ENCODE measurements at places on chromosomes 16 and 17. TPM values are rescaled to one million over a fixed set of nuclear protein-coding genes. Genes with fewer than 3 reads are reported as not detected.

CCL17 gene
- polyA plus RNA-seq: not detected

PPY gene
- polyA plus RNA-seq: not detected

FOXN1 gene
- 0.01 TPM for polyA plus RNA-seq

EFCAB5 gene
- 0.03 TPM for polyA plus RNA-seq

GPRC5C gene
- polyA plus RNA-seq: 300 TPM

NPIPB13 gene
- 4.4 TPM for polyA plus RNA-seq

GRB7 gene
- polyA plus RNA-seq: 92.3 TPM

TBC1D3H gene
- polyA plus RNA-seq: not detected

SYT17 gene
- 0.85 TPM for polyA plus RNA-seq

SLC5A10 gene
- 0.05 TPM for polyA plus RNA-seq

SNX20 gene
- not detected for polyA plus RNA-seq

NOTUM gene
- 181 TPM for polyA plus RNA-seq

ZFPM1 gene
- 1.3 TPM for polyA plus RNA-seq

DNA sequence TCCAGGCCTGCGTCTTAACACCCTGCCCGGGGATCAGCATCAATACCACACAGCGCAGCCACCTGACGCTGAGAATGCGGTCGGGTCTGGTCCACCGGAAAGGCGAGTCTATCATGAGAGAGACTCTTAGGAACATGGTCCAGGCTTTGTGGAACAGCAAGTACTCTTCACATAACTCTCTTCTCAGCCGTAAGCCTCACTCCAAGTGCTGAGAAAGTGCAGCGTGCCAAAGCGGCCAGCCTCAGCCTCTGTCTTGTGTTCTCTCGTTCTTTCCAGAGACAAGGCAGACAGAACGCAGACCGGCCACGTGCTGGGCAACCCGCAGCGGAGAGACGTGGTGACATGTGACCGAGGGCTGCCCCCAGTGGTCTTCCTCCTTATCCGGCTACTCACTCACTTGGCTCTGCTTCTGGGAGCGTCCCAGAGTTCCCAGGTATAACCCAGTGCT lies 34.4 kb upstream of the ENDOV start:
- H3K27me3 ChIP-seq: no peaks in the 10 kb centered on the region
- no peak for DNase-seq
- H3K27ac ChIP-seq: no peak overlapping the region

- no peak for DNase-seq
- H3K36me3 ChIP-seq: no peaks in the 10 kb centered on the region
- H3K4me3 ChIP-seq: no peak overlapping the region
- H3K4me1 ChIP-seq: 0 out of 2 replicates have a peak, but pooled peaks cover 2% of the 10 kb centered on the region
These were observed 105.9 kb downstream of the ABCC12 start for GRCh38 chr16:48049847-48050246.

DNA sequence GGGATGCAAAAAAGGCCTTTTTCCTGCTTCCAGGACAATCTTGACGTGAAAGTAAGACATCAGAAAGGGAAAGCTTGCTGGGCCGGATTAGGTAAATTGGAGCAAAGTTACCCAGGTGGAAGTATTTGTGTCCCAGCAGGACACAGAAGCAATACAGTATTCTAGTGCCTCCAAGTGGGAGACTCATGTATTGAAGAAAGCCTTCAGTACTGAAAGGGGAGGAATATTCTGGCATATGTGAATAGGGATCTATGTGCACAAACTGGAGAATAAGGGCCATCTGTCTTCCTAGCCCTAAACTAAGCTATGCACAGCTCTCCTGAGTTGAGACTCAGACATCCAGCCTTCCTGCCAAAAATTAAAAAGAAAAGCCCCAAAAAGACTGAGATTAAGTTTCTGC lies 327.3 kb upstream of the CDH8 start:
- H3K27ac ChIP-seq: no peak overlapping the region
- H3K4me1 ChIP-seq: no peaks in the 10 kb centered on the region
- H3K27me3 ChIP-seq: no peaks in the 10 kb centered on the region
- no peak overlapping the region for H3K4me3 ChIP-seq
- no peak for DNase-seq
- no peaks in the 10 kb centered on the region for H3K36me3 ChIP-seq

DNA sequence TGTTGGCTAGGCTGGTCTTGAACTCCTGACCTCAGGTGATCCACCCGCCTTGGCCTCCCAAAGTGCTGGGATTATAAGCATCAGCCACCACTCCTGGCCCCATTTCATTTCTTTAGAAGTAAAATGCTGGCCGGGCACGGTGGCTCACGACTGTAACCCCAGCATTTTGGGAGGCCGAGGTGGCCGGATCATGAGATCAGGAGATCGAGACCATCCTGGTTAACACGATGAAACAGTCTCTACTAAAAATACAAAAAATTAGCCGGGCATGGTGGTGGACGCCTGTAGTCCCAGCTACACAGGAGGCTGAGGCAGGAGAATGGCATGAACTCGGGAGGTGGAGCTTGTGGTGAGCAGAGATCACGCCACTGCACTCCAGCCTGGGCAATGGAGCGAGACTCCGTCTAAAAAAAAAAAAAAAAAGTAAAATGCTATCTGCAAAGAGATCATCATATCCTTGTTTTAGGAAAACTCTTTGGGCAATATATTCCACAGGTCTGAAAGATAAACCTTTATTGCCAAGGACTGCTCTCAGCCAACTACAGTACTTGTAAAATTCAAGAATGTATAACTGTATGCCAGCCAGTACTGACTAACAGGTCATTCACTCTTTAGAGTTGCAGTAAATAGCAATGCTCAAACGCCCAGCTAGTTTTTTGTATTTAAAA lies 3.8 kb downstream of the GJC1 start:
- H3K4me3 ChIP-seq: no peak overlapping the region
- DNase-seq: no peak
- no peak overlapping the region for H3K27ac ChIP-seq
- peaks cover 21% of the 10 kb centered on the region for H3K4me1 ChIP-seq
- H3K36me3 ChIP-seq: no peaks in the 10 kb centered on the region

- H3K4me1 ChIP-seq: peaks cover 31% of the 10 kb centered on the region
- H3K27me3 ChIP-seq: no peaks in the 10 kb centered on the region
- DNase-seq: no peak
- H3K4me3 ChIP-seq: no peak overlapping the region
- H3K27ac ChIP-seq: no peak overlapping the region
These were observed 18.9 kb upstream of the CYLD start for GRCh38 chr16:50722960-50723359.

GRCh38 chr16:10123141-10123540 lies 59.1 kb downstream of the GRIN2A start:
- no peak overlapping the region for H3K27ac ChIP-seq
- no peaks in the 10 kb centered on the region for H3K27me3 ChIP-seq
- no peaks in the 10 kb centered on the region for H3K36me3 ChIP-seq
- no peaks in the 10 kb centered on the region for H3K4me1 ChIP-seq
- no peak overlapping the region for H3K4me3 ChIP-seq

GRCh38 chr16:886084-886543 lies 84.7 kb downstream of the LMF1 start:
- H3K4me3 ChIP-seq: no peak overlapping the region
- H3K4me1 ChIP-seq: no peaks in the 10 kb centered on the region
- H3K27ac ChIP-seq: no peak overlapping the region
- no peaks in the 10 kb centered on the region for H3K36me3 ChIP-seq

GRCh38 chr17:70810609-70811008 lies 641.3 kb downstream of the KCNJ2 start:
- no peak for DNase-seq
- no peaks in the 10 kb centered on the region for H3K36me3 ChIP-seq
- no peak overlapping the region for H3K4me3 ChIP-seq
- H3K4me1 ChIP-seq: no peaks in the 10 kb centered on the region
- H3K27me3 ChIP-seq: no peaks in the 10 kb centered on the region
- no peak overlapping the region for H3K27ac ChIP-seq

DNA sequence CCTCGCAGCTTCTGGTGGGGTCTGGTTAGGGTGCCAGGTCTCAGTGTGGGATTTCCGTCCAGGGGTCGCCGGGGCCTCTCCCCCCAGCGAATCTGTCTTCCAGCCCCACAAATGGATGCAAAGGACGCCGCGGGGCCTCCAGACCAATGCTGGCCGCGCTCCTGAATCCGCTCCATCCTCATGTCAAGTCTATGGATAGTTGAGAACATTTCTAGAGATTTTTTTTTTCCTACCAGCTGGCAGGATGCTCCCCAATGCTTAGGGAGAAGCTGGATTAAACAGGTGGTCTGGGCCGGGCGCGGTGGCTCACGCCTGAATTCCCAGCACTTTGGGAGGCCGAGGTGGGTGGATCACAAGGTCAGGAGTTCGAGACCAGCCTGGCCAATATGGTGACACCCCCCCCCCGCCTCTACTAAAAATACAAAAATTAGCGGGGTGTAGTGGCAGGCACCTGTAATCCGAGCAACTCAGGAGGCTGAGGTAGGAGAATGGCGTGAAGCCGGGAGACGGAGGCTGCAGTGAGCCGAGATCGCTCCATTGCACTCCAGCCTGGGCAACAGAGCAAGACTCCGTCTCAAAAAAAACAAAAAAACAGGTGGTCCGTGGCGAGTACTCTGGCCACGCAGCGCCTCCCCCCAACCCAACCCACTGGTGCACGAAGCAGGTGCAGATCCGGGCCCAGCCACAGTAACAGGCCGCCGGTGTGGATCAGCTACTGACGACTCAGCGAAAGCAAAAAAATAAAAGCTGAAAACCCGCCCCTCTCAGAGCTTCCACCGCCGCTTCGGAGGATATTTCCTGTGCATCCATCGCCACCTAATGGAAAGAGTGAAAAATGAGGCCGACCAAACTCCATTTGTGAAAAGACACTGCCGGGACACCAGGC lies 1.1 kb upstream of the NXN start:
- peaks cover 53% of the 10 kb centered on the region for H3K4me1 ChIP-seq
- no peaks in the 10 kb centered on the region for H3K27me3 ChIP-seq
- H3K36me3 ChIP-seq: no peaks in the 10 kb centered on the region
- H3K27ac ChIP-seq: peak overlapping the region; percentile 71
- peak overlapping the region; percentile 57 for H3K4me3 ChIP-seq
- peak; percentile 84 for DNase-seq

DNA sequence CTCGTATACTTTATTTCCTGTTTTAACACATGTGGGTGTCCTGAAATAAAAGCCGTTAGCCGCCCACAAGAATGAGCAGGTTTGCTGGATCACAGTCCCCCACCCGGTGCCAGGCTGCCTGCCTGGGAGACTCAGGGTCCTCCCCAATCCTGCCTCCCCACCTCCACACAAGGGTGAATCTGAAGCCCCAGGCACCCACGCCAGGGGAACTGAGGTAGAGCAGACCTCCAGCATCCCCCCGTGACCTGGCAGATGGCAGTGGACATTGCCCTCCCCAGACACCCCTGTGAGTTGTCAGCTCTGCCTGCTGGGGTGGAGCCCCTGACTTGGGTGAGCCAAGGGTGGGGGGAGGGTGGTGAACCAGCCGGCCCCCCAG lies 114.8 kb downstream of the METRNL start:
- H3K4me3 ChIP-seq: no peak overlapping the region
- no peak overlapping the region for H3K27ac ChIP-seq
- H3K36me3 ChIP-seq: no peaks in the 10 kb centered on the region

- no peak overlapping the region for H3K4me3 ChIP-seq
- DNase-seq: no peak
- no peak overlapping the region for H3K27ac ChIP-seq
- no peaks in the 10 kb centered on the region for H3K4me1 ChIP-seq
These were observed 78.7 kb upstream of the GPRC5B start for GRCh38 chr16:19963301-19963700.

GRCh38 chr16:88726408-88726749 lies 20.1 kb downstream of the CTU2 start:
- no peaks in the 10 kb centered on the region for H3K27me3 ChIP-seq
- no peak for DNase-seq
- no peaks in the 10 kb centered on the region for H3K4me1 ChIP-seq
- H3K36me3 ChIP-seq: peaks cover 52% of the 10 kb centered on the region

DNA sequence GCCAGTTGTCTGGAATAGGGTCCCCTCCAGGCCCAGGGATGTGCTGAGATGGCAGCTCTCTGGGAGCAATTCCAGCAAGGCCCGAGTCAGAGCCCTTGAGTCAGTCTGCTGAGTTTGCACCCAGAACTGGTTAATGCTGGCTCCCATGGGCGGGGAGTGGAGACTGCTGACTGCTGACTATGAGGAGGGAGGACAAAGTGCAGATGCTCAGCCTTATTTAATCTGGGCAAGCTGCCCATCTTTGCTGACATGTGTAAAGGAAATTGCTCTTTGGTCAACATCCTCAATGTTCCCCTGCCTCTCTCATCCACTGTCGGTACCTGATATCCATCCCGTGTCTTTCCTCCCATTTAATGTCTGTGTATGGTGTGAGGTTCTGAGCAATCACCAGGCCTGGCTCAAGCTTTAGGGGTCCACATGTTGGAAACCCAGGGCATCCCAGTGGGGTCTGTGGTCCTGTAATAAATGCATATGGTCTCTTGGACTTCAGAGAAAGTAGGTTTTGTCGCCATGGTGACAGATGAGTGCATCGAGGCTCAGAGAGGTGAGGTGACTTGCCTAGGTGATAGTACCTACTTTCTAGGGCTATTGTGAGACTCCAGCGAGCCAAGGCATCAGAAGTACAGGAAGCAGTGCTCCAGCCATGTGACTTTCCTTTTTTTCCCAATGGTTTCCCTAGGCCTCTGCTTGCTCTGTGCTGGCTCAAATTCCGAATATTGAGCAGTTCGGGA lies 20.0 kb upstream of the RNF135 start:
- H3K4me3 ChIP-seq: no peak overlapping the region
- no peaks in the 10 kb centered on the region for H3K36me3 ChIP-seq
- no peaks in the 10 kb centered on the region for H3K27me3 ChIP-seq
- DNase-seq: peak; percentile 91
- peaks cover 35% of the 10 kb centered on the region for H3K4me1 ChIP-seq
- no peak overlapping the region for H3K27ac ChIP-seq

- no peaks in the 10 kb centered on the region for H3K36me3 ChIP-seq
- DNase-seq: no peak
- no peaks in the 10 kb centered on the region for H3K27me3 ChIP-seq
These were observed 75.2 kb downstream of the TANC2 start for GRCh38 chr17:63041251-63041650.

- H3K27me3 ChIP-seq: no peaks in the 10 kb centered on the region
- no peaks in the 10 kb centered on the region for H3K36me3 ChIP-seq
- H3K4me3 ChIP-seq: no peak overlapping the region
- no peaks in the 10 kb centered on the region for H3K4me1 ChIP-seq
These were observed 73.4 kb upstream of the GNG13 start for GRCh38 chr16:873889-874288.

DNA sequence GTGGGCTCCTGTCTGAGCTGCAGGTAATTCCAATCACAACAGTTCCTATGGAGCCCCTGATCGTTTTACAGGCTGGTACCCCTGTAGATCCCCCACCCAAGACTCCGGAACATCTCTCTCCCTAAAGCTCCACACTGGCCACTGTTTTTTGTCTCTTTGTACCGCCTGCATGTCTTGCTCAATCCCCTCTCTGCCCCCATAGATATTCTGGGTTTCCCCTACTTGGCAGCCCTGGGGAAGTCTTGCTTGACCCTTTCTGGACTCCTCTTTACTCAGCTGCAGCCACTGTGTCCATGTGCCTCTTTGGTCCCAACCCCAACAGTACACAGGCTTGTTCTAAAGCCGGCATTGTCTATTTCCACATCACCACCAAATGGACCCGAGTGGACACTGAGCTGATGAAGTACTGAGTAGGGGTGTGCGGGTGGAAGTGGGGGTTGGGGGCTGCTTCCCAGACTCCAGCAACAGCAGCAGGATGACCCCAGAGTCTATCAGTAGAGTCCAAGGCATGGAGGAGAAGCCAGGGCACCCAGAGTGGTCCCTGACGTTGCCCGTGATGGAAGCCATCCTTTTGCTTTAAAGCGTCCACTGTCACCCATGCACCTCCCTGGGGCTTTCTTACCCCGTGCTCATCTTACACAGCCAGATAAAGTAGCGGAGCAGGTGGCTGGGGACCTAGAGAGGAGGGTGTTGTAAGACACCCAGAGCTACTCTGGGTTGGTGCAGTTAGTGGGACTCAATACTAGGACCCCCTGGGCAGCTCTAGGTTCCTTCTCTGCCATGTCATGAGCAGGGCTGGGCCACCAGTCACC lies 6.4 kb downstream of the CD300LB start:
- no peak overlapping the region for H3K4me3 ChIP-seq
- H3K27ac ChIP-seq: no peak overlapping the region
- peaks cover 11% of the 10 kb centered on the region for H3K4me1 ChIP-seq
- H3K36me3 ChIP-seq: no peaks in the 10 kb centered on the region
- H3K27me3 ChIP-seq: peaks cover 85% of the 10 kb centered on the region
- no peak for DNase-seq

Measured in HepG2 (cell line).